ENCODE measurements at places on chromosomes 3 and 15. TPM values are rescaled to one million over a fixed set of nuclear protein-coding genes. Genes with fewer than 3 reads are reported as not detected.

DNA sequence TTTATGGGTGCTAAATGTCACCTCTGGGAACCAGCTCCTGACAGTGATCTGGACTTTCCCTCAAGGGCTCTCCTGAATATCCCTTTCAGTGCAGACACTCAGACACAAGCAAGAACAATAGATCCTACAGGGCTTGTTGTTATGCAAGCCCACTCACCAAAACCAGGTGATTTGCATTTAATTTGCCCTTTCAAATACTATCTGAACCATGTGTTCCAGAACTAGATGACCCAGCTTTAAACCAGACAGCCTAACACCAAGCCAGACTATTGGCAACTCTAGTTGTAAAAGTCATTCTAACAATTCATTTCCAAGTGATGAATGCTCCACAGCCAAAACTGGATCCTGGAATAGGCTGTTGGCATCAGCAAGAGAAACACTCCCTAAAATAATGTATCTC, 5.6 kb upstream of the ATP8B4 start:
- DNase-seq, result no peak

DNA sequence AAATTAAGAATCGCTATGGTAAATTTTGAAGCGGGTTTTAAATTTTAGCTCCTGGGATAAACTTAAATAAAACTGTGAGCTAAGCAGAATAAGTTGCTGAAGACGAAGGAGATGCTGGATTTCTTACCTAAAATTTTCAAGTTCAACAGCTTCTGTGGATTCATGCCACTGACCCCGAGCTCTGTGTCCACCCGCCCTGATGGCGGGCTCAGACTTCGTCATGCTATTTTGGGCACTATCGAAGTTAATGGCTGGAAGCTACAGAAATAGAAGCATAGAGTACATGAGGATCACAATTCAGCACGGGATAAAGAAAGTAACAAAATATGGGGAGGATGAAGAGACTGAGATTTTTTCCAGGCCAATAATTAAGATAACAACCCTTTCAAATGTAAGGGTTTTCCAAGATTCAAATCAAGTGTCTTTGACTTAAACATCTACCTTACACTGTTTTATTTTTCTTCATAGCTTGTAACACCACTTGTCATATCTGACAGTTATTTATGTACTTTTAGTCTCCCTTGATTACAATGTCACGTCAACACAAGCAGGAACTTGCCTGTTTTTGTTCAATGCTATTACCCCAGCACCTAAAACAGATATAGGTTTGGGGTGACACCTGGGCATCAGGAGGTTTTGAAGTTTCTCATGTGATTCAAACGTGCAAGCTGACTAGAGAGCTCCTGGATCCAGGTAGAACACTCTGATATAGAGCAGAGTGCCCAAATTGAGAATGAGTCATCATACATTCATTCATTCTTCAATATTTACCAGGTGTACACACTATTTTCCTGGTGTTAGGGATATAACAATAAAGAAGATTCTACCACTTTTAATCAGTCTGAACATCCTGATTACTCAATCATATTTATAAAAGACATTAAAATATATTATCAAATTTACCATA, 23.0 kb downstream of the NEK10 start:
- DNase-seq, result no peak

GRCh38 chr15:42084465-42085235, 9.7 kb downstream of the PLA2G4D start:
- DNase-seq, result peak; percentile 27

GRCh38 chr15:22794621-22795167, 8.2 kb downstream of the NIPA1 start:
- DNase-seq, result no peak

GRCh38 chr3:128775906-128776542, 50.0 kb downstream of the RAB7A start:
- DNase-seq, result no peak

DNA sequence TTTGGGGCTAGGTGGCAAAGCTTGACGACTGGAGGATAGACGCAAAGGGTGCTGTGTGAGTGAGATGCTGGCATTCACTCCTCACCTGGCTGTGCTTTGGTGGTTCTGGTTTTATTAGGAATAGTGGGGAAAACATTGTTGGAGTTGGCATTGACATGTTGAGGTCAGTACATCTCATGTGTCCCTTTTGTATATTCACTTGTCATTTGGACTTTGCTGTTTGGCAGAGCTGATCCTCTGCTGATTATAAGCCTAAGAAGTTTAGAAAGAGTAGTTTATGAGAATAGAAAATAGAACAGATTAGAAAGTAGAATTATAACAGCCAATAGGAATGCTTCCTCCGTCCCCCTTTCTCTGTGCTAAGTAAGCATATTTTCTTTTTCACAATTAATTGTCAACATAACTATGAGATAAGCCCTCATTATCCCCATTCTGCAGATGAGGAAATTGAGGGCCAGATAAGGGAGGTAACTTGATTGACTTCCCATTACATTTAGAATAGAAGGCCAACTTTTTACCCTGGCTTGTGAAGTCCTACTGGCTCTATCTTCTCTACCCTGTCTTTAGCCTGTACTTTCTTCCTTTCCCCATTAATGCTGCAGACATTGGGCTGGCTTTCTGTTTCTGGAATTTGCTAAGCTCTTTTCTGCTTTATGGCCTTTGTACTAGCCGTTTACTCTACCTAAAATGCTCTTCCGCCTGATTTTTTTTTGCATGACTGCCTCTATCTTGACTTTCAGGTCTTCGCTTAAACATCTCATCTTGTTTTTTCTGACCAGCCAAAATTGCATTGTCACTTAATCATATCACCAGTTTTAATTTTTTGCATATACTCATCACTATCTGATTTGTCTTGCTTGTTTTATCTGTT, 12.8 kb downstream of the ITPR1 start:
- no peak for DNase-seq

GRCh38 chr3:117798687-117799386, 1089.3 kb downstream of the TUSC7 start:
- DNase-seq, result no peak

- no peak for DNase-seq
These were observed 73.0 kb downstream of the FILIP1L start for GRCh38 chr3:100041328-100041749.

DNA sequence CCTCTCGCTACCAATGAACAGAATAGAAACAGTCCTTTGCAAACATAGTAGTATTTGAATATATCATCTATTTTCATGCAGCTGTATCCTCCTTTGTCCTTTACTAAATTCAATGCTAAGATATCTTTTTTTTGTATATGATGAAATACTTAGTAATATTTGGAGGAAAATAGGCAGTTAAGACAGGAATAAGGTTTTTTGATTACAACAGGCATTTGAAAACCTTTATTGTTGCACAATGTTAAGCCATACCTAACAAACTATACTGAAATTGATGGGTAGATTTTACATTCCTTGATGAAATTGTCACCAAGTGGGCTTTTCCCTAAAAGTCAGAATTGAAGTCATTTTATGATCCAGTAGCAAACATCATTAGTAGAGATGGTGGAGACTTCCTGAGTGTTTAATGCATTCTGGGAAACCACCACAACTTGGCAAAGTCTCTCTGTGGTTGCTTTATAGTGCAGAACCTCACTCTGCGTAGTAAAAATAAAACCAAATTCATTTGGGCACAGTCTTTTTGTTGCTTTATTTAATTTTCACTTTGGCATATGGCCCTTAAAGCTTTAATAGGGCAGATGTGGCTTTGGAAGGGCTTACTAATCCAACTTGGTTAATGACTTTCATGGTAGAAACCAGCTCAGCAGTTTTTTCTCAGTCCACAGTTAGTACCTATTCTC, 216.0 kb downstream of the DIPK2A start:
- no peak for DNase-seq

DNA sequence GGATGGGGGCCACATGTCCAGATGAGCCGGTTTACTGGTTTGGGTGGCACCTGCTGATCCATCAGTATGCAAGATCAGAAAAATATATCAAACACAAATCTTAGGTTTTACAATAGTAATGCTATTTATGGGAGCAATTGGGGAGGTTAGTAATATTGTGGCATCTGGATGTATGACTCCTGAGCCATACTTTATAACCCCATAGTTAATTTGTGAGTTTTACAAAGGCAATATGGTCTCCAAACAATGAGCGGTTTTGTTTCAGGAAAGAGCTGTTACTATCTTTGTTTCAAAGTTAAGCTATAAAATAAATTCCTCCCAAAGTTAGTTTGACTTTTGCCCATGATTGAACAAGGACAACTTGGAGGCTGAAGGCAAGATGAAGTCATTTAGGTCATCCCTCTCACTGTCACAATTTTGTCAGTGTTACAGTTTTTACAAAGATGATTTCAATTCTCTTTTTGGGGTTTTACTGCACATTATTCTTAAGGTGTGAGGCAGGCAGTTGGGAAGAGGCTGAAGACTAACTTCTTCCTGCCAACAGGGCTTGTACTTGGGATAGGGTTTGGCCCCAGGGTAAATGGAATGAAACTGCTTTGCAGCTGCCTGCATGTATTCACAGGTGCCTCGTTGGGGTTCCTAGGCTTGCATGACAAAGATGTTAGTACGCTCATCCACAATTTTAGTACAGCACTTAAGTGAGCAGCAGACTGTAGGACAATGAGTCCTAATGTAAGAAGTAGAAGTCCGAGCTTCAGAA, 296.6 kb upstream of the NDN start:
- DNase-seq, result no peak

DNA sequence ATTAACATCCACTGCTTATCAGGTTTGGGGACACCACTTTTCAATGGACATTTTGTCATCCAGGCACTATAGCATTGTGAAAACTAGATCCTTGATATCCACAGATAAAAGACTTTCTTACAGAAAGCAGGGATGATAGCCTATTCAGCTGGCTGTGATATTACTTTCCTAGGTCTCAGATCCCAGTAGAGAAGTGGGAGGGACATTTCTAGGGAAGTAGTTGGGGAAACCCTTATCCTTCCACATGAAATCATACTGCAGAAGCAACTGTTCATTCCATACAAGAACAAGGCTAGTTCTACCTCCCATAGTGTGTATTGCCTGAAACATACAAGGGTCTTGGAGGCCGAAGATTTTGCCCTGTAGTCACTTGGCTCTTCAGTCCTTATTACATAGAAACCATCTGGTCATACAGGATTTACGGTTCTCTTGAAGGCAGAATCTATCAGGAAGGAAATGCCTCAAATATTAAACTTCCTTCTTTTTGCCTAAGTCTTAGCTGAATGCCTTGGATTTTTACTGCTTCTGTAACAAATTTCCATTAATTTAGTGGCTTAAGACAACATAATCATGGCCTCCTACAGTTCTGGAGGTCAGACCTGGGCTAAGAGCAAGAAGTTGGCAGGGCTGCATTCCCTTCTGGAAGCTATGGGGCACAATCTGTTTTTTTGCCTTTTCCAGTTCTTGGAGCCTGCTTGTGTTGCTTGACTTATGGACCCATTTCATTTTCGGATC, 119.4 kb downstream of the ECT2 start:
- DNase-seq, result no peak

DNA sequence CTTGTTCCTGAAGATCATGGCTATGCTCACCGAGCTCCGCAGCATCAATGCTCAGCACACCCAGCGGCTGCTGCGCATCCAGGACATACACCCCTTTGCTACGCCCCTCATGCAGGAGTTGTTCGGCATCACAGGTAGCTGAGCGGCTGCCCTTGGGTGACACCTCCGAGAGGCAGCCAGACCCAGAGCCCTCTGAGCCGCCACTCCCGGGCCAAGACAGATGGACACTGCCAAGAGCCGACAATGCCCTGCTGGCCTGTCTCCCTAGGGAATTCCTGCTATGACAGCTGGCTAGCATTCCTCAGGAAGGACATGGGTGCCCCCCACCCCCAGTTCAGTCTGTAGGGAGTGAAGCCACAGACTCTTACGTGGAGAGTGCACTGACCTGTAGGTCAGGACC, 35.2 kb downstream of the NR1I2 start:
- no peak for DNase-seq

- DNase-seq, result no peak
These were observed 26.7 kb downstream of the RAD51 start for GRCh38 chr15:40721701-40722100.

DNA sequence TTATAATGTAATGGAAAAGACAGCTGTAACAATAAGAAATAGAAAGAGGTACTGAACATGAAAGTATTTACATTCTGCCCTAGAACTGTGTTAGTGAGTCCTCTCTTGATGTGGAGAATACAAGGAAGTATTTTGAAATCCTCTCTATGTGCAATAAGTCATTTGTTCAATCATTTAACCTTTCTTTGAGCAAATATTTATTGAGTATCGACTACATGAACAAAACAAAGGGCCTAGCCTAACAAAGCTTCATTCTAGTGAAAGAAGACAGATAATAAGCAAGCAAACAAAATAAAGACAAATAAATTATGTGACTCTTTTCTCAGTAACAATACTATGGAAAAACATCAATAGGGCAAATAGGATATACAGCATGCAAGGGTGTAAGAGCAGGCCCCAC, 354.9 kb upstream of the ATP11B start:
- no peak for DNase-seq

DNA sequence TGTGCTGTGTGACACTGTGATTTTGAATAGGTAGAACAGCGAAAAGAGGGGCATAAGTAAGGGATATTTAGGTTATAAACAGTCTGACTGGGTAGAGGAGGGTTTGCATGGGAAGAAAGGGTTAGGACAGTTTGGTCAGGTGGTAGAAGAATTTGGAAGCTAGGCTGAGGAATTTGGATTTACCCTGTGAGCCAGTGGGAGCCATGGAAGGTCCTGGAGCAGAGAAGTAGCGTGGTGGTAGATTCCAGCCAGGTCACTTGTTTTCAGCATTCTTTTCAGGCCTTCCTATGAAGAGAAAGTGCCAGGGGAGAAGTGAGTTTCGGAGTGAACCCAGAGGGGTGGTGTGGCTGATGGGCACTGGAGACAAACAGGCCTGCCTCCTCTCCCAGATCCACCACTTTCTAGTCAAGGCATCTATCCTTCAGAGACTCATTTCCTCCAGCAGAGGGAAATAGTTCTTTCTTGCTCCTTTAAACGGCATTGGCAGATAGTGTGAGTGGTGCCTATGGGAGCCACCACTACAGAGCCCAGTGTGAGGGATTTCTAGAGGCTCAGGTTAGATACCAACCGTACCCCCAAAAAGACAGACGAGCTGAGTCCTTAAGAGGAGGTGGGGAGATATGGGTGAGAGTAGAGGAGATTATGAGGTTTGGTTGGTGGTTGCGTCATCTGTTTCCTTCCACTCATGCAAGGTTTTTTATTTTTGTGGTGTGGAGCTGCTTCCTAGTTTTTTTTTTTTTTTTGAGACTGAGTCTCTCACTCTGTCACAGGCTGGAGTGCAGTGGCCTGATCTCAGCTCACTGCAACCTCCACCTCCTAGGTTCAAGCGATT, 21.2 kb downstream of the PXK start:
- no peak for DNase-seq

DNA sequence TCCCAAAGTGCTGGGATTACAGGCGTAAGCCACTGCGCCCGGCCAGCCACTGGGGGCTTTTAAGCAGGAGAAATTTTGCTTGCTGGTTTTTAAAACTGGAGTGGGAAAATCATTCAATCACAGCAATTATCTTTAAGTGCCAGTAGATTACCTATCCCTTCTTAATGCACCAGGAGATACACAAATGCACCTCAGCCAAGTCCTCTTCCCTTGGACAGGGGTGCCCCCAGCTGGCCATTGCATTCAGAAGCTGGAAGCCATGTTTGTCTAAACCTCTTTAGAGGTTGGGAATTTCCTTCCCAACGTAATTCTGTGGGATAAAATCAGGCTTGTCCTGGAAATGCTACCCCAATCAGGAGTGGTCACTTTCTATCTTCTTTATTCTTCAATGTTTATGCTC, 26.6 kb downstream of the MIX23 start:
- DNase-seq, result no peak

GRCh38 chr3:48739955-48740823, 23.2 kb upstream of the IP6K2 start:
- peak; percentile 63 for DNase-seq

KNG1 gene
- total RNA-seq, result 0.30 TPM

TTLL13 gene
- total RNA-seq, result 1.0 TPM

GOLGA8H gene
- not detected for total RNA-seq

ULK4 gene
- 17.5 TPM for total RNA-seq
